Fibroblast of skin of scalp (primary cell): ENCODE measurements at places on chromosomes 7 and 10.

DNA sequence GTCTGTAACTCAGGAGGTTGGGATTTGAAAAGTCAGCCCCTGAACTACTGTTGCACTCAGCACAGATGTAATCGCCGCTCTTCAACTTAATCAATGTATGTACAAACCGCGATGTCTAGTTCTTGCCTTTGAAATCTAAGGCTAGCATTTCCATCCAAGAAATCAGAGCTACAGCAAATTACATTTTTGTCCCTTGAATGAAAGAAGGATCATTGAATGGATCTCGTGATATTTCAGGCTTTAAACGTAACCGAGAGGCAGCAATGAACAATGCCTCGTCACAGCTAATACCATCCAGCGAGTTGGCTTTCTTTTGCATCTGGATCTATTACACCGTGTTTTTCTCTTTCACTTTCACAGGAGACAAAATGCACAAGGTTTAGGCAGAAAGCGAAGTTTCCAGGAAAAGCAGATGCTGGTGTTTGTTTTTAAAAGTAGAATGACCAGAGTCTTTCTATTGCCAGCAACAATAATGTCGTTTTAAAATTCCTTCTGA is 5.5 kb downstream of the SKIDA1 start:
- DNase-seq, result peak; percentile 79

GRCh38 chr10:115942101-115942500 is 330.9 kb downstream of the GFRA1 start:
- DNase-seq, result no peak

DNA sequence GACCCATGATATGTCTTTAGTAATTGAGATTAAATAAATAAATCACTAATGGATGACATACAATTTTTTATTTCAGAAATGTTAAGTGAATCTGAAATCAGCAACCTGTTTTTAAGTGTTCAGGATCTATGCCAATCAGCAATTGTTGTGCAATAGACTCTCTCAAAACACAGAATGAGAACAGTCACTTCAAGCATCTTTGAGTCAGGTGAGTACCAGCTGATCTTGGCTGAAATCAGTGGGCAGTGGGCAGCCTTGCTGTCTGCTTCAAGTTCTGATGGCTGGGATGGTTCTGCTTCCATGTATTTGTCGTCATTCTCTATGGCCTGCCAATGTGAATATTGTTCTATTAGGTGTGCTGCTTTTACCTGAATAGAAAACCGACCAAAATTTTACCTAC is 82.3 kb upstream of the NRG3 start:
- DNase-seq, result no peak

DNA sequence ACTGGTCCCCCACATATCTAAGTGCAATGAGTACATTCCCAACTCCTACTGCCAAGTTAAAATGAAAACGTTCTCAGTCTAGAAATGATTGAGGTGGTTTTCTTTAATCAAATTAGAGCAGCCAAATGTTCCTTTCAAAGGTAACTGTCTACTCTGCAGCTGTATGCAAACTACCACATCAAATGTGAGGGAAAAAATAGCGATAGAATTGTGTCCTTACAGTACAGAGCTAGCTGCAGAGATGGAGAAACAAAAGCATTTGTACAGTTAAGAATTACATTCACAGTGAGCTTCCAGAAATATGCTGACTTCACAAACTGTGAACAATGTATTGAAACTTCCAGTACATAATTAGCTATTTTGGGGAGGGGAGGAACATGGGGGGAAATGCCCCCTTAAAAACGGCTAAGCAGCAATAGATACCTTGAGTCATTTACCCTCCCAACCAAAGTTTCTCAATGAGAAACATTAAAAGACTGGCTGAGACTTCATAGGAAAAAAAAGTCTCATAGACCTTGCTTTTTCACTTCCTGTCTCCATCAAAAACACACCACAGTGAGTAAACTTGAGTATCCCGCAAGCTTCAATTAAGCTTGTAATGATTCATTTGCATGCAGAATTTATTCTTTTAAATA is 22.9 kb downstream of the CDK6 start:
- peak; percentile 15 for DNase-seq

- peak; percentile 13 for DNase-seq
Measured at GRCh38 chr10:14879124-14879927, 660 bp downstream of the SUV39H2 start.

DNA sequence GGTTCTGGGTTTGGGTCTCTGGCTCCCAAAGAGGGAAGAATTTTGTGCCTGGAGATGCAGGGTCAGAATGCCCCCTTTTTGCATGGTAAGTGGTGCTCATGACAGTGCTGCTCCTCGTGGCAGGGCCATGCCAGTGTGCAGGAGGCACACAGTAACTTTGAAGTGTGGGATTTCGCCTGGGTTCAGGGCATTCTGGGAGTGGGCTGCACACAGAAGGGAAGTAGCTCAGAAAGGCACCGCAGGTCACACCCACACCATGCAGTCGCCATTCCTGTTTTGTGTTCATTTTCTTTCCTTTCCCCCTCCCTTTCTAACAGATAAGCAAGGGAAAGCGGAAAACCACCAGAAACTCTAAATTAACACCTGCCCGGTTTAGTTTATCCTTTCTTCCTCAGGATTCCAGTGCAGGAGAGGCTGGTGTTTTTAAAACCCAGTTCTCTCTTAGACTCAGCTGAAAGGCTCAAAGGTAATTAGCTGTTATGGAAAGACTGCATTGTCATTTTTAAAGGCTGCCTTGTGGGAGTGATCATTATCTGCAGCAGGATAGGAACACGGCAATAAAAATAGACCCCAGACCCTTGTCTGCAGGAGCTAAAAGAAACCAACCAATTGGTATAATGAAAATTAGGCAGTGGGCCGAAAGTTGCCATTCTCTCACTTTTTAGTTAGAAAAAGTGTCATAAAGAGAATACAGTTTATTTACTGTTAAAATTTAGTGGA is 50.2 kb downstream of the EEPD1 start:
- DNase-seq, result no peak

GRCh38 chr7:1553512-1554210 is 2.3 kb downstream of the TMEM184A start:
- no peak for DNase-seq

DNA sequence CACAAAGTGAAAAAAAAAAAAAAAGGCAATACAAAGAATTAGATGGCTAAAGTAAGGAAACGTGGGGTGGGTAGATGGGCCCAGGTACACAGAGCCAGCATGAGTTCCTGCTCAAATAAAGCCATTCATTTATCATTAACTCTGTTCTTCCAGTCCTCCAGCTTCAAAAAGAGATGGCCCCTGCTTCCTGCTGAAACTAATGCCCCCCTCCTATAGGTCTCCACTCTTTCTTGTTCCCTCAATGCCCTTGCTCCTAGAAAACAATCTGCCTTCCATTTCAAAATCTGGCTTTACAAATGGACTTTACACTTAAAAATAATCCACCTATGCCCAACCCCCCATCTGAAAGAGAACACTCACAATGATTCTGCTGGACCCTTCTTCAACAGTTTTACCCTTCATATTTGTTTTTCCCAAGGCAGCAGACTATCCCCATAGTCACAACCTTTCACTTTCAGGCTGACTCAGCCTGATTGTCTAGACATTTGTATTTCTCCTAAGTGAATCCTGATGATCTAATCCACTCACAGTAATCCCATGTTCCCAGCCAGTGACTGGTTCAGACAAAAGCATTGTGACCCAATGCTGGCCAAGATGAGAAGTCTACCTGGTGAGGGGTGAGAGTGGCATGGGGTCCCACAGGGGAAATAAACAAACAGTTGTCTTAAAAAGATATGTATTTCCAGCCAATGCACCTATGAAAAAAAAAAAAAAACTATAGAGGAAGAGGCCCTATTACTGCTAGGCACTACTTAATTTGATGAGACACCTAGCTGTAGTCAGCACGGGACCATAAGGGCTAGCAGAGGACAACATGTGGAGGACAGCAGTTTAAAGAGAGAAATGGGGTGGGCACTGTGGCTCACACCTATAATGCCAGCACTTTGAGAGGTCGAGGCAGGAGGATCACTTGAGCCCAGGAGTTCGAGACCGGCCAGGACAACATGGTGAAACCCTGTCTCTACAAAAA is 74.6 kb upstream of the GRID1 start:
- peak; percentile 81 for DNase-seq

DNA sequence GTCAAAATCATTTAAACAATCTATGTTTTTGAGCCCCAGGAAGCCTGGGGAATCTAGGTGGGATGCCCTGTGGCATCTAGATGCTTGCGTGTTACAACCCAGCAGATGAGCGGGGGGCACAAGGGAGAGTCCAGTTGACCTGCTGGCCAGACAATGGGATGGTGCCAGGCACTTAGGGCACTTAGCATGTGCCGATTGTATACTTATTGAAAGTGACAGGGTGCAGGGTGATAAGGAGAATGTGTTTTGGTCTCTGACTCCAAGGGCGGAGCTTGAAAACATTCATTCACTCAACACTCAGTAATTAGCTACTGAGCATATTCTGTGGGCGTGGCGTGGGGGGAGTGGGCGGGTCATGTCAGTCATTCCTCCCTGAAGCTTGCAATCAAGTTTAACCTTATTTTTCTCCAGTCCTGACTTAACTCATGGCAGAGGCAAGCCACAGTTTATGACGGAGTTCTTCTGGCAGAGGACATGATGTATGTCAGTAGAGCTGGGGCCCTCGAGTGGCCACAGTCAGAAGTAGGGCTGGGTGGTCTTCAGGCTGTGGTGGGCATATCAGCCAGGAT is 115.1 kb downstream of the PRKCQ start:
- no peak for DNase-seq

- no peak for DNase-seq
Measured at GRCh38 chr10:26391701-26392695, 46.1 kb upstream of the APBB1IP start.

DNA sequence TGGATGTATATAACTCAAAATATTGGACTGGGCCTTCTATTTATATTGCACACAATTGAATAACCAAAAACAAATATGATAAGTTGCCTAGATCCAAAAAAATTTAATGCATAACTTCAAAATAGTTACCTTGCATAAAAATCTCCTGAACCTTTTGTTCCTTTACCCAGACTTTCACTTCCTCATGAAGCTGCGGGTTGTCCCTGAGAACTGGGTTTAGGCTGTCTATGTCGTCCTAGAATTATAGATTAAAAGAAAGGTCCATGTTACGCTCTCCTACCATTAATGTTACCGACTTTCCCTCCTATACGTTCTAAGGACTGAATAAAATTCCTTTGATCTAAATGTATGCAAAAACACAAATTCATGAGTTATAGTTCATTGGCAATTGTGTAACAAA is 86.6 kb downstream of the NRBF2 start:
- no peak for DNase-seq

GRCh38 chr10:12412666-12413368 is 63.5 kb downstream of the CAMK1D start:
- no peak for DNase-seq

DNA sequence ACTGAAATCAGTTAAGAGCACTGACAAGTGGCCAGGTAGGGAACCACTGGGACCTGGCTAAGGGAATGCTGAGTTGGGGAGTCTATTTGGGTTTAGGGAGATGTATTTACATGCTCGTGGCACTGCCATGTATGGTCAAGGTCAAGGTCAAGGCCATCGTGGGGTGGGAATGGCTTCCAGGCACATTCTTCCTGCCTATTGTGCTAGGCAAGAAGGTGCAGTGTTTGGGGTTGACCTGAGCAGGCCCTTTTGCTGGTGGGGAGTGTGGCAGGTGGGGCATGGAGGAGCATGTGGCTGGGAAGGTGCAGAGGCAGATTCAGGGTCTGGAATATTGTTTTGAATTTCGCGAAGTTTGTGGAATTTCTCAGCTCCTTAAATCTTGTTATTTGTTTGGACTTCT is 17.8 kb downstream of the FAM241B start:
- DNase-seq, result no peak

- DNase-seq, result peak; percentile 53
Measured at GRCh38 chr7:151244196-151244840, 4.2 kb downstream of the SMARCD3 start.

- no peak for DNase-seq
Measured at GRCh38 chr7:4191046-4191445, 491.0 kb upstream of the FOXK1 start.

- peak; percentile 19 for DNase-seq
Measured at GRCh38 chr7:85033263-85033662, 153.6 kb downstream of the SEMA3D start.

DNA sequence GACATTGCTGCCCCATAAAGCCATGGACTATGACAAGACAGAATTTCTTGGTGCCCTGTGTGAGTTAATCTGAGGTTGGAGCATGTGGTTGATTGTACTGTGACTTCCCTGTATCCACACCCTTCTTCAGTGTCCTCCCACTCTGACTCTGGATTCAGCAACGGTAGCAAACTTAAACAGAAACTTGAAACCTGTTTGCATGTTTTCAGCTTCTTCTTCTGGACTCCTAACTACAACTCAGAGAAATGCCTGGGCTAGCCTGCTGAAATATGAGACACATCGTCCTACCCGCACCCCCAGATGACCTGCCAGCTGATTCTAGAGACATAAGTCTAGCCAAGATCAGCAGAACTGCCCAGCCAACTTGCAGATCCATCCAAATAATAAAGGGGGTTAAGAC is 78.4 kb downstream of the IPMK start:
- no peak for DNase-seq

DNA sequence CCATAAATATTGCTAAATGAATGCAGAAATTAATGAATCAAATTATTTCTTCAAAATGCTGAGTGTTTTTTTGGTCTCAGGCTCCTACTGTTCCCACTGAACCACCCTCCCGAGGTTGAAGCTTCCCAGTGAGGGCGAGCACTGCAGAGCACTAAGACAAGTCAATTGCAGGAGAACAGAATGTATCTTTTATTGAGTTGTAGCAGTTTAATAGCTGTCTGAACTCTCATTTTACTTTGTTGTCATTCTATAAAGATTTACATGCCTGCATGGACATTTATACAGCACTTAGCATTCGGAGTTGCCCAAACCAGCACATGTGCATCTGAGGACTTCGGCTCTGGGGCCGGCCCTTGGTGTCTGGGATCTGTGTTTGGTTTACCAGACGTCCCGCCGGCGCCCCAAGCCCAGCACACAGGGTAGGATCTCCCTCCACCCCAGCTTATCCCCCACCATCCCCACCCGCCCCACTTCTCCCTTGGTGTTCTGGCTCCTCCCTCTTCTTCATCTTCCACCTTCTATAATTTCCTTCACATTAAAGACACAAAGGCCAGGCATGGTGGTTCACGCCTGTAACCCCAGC is 211.0 kb upstream of the SH2B2 start:
- no peak for DNase-seq

DNA sequence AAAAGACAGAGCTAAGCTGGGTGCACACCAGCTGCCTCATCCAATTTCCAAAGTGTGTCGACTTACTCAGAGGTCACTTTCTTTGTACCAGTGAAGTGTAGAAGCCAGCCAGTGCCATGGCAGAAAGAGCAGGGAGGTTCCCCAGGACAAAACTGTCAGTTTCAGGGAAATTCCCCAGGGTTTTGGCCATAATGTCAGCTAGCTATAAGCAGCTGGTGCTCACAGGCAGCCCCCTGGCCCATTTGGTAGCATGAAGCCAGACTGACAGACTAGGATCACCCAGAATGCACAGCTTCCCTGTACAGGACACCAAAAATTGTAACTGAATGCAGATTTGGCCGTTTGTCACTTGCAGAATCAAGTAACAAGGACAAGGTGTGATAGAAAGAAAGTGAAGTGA is 28.6 kb downstream of the MRPL32 start:
- DNase-seq, result no peak

GRCh38 chr7:24769851-24770250 is 12.6 kb upstream of the GSDME start:
- no peak for DNase-seq

GRCh38 chr7:1922870-1923236 is 252.8 kb downstream of the ELFN1 start:
- peak; percentile 50 for DNase-seq
